Stimulated activated CD8-positive, alpha-beta memory T cell treated with anti-CD3 and anti-CD28 coated beads, Interleukin-12 subunit alpha, Interleukin-12 subunit beta, amount 100 ng/mL, for 1 hour (primary cell): ENCODE measurements at places on chromosomes 4 and X.
A peak's percentile ranks its signal among the peaks of the same experiment; 100 is the strongest.

GRCh38 chr4:38075370-38076152, 115.4 kb downstream of the PTTG2 start:
- no peak for DNase-seq

DNA sequence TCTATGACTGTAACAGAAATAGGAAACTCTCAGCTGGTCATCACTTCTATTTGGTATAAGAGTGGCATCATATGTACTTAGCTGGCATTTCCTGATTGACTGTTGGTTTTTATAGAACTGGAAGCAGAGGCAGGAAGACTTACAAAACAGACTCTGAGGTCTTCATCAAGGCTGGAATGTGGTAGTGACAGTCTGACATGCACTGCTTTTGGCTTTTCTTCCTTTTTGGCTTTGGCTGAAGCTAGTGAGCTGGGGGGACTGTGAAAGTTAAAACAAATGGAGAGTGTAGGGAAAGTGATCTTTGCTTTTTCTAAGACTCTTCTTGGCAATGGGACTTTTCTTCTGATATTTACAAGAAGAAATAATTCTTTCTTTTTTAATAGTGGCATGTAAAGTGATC, 121.1 kb upstream of the SLC4A4 start:
- no peak for DNase-seq

- no peak for DNase-seq
Observed at GRCh38 chr4:172514801-172515200, 653.8 kb upstream of the GALNT7 start.

DNA sequence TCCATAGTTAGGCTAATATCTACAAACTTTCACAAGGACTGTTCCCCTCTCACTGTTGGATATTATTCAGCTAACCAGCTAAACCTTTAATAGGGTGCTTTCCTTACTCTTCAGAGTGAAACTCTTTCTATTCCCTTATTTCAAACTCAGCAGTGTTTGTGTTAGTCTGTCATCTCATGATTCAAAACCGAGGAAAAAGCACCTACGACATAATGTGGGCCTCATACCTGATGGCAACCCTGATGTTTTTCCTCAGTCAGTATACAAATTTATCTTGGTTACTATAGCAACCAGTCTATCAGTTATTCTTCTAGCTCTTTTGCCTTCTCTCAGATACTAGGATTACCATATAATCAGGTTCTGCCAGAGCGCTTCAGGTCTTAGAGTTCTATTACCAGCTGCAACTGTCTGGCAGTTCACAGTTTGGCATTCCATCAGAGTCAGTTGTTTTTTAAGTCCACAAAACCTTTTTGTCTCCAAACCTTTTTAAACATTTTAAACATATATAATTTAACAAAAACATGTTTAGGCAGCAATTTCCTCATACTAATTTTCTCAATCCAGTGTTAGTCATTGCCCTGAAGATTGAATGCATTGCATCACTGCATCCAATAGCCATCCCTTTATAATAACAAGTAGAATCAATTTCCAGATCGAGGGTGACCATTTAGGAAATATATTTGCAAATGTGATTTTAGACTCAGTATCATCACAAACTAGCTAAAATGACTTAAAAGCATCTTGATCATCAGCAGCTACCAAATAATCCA, 7.4 kb downstream of the WDR44 start:
- DNase-seq, result no peak

- no peak for DNase-seq
Observed at GRCh38 chr4:7323461-7323871, 111.3 kb downstream of the PSAPL1 start.

DNA sequence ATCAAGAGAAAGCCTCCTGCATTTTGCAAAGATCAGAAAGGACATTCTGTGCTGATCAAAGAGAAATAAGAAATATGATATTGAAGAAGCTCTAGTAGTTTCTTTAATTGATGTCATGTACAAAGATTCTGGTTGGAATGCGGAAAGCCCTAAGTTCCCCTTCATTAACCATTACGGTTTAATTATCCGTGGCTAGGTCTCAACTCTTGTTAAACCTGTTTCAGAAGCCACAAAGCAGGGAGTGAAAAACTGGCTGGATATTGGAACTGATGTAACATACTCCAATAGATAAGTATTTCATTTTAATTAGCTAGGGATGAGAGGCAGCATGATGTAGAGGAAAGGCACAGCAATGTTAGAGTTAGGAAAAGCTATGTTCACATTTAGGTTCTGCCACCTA, 55.7 kb downstream of the SPANXN3 start:
- DNase-seq, result no peak

DNA sequence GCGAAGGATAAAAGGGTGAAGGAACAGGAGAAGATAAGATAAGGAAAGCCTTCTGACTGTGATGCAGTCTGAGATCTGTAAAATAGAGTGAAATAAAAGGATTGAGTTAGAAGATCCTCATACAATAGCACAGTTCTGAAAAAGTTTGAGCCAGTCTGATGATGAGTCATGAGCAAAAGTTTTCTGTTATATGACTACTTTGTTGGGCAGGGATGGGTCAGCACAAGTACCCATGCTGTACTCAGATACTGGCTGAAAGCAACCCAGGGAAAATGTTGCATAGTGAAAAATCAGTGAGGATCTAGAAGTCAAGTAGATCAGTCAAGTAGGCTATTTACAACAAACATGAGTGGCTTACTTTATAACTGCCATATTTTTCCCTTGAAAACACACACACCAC, 253.5 kb downstream of the PCDH10 start:
- no peak for DNase-seq

GRCh38 chr4:183504930-183505610, at the start of gene ING2:
Gene ING2 (plus strand): TSS chr4:183505058. CDS start chr4:183505196, 138 bp downstream.
- peak; percentile 75 for DNase-seq
